ENCODE measurements at places on chromosomes 6 and 20.

DNA sequence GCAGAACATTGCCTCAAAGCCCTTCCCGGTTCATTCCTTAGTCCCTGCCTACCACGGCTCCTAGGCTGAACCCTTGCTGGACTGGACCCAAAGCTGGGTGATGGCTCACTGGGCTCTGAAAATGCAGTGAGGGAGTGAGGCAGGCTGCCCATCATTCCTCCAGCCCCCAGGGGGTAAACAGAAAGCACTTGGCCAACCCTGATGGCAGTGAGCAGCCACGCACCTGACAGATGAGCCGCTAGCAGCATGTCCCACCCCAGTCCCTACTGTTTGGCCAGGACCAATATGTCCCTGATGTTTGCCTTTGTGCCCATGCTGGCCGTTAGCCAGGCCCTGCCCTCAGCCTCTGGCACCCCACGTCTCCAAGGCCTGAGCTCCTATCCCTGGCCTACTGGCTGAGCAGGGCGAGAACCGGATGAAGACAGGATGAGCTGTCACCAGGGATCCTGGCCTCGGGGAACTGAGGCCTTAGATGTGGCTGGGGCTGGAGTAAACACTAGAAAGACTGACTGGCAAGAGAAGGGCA is 19.4 kb upstream of the BAK1 start:
- no peak for DNase-seq

GRCh38 chr6:146258206-146258605 is 229.3 kb downstream of the GRM1 start:
- no peak for DNase-seq

- peak; percentile 98 for DNase-seq
Measured at GRCh38 chr20:34875642-34876405, 588 bp upstream of the ACSS2 start.

DNA sequence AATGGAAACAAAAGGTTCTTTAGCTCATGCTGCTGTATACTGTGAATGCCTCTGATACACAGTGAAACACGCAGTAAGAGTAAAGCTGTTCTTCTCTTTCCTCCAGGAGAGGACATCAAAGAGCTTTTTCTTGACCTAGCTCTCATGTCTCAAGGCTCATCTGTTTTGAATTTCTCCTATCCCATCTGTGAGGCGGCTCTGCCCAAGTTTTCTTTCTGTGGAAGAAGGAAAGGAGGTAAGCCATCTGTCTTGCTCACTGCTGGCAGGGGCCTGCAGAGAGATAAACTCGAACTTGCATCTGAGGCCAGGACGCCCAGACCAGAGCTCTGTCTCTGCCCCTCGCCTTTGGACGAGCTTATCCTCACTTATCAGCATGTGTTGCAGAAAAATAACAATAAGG is 37.7 kb downstream of the LY86 start:
- DNase-seq, result no peak

DNA sequence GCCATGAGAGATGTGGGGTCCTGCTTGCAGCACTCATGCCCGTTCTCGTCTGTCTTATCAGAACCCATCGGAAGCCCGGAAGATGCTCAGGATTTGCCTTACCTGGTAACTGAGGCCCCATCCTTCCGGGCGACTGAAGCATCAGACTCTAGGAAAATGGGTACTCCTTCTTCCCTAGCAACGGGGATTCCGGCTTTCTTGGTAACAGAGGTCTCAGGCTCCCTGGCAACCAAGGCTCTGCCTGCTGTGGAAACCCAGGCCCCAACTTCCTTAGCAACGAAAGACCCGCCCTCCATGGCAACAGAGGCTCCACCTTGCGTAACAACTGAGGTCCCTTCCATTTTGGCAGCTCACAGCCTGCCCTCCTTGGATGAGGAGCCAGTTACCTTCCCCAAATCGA is 8.3 kb downstream of the PI16 start:
- peak; percentile 83 for DNase-seq

DNA sequence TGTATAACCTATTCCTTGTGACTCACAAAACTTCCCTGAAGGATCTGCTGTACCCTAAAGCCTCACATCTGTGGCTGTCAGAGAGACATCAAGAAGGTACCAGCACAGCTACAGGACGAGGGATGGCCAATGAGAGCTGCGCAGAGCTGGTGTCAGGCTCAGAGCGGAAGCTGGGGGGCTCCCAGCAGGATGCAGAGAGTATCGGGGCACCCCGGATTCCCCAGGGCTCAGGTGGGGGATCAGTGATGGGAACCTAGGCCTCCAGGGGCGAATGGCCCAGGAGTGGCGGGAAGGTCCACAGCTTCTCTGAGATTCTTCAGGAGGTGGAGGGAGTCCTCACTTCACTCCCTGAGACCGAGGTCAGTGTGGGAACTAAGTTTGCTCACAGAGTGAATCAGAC is 30.9 kb upstream of the SMOC2 start:
- DNase-seq, result no peak

GRCh38 chr6:166775180-166775922 is 148.3 kb upstream of the RPS6KA2 start:
- no peak for DNase-seq

DNA sequence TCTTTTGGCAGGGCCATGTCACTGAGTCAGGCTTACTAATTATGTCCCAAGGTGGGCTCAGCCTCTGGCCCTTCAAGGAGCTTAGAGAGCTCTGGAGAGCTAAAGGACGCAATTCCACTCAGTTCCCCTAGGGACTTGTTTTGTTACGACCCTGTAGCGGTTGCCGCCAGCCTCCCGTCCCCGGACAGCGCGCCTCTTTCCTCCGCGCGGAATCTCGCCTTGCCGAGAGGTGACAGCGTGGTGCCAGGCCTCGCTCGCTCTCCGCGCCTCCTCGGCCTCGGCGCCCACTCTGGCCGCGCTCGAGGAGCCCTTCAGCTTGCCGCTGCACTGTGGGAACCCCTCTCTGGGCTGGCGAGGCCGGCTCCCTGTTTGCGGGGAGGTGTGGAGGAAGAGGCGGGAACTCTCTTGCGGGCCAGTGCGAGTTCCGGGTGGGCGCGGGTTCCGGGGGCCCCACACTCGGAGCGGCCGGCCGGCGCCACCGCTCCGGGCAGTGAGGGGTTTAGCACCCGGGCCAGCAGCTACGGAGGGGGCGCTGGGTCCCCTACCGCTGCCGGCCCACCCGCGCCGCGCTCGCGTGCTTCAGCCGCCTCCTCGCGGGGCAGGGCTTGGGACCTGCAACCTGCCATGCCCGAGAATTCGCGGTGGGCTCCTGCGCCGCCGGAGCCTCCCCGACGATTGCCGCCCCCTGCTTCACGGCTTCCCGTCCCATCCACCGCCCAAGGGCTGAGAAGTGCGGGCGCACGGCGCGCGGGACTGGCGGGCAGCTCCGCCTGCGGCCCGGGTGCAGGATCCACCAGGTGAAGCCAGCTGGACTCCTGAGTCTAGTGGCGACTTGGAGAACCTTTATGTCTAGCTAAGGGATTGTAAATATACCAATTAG is 9.9 kb upstream of the ZNF311 start:
- DNase-seq, result no peak

DNA sequence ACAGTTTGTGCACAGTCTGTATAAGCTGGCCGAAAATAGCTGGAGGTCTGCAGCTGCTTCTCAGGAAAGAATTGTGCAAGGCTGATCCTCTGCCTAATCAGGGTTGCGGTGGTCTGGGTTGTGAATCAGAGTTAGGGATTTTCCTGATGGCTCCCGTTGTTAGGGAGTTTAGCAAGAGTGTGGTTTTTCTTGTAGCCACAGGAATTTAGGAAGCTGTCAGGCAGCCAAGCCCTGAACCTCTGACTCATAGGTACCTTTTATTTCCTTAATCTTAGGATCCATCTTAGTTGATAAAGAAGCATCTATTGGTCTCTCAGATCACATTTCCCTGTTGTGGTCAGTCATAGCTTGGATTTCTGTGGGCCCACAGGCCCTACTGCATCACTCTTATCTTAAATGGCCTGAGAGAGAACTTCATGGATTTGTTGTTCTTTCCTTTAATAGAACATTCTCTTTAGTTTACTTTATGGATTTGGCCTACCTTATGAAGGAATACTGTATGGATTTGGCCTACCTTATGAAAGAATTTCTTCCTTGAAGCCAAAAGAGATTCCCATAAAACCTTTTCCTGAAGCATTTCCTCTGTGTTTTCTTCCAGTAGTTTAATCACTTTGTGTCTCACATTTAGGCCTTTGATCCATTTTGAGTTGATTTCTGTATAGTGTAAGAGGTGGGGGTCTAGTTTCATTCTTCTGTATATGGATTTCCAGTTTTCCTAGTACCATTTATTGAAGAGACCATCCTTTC is 10.3 kb downstream of the KIF25 start:
- DNase-seq, result no peak

GRCh38 chr6:131290955-131291354 is 155.7 kb downstream of the AKAP7 start:
- no peak for DNase-seq

DNA sequence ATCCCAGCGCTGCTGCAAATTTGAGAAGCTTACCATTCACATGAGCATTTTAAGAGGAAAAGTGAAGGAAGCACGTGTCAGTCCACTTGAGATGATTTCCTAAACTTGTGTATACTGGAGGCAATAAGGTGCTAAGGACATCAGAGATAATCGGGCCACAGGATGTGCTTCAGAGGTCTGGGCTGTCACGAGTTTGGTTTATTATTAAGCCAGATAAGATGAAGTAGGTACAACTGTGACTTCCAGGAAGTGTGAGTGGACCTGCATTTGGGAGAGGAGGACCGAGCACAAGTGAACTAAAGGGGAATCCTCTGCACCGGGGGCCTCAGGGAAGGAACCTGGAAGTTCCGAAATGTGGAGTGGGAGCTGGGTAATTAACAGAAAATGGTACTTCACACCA is 1.4 kb downstream of the SAMD5 start:
- no peak for DNase-seq

- DNase-seq, result no peak
Measured at GRCh38 chr20:5843054-5843592, 92.9 kb downstream of the SHLD1 start.

DNA sequence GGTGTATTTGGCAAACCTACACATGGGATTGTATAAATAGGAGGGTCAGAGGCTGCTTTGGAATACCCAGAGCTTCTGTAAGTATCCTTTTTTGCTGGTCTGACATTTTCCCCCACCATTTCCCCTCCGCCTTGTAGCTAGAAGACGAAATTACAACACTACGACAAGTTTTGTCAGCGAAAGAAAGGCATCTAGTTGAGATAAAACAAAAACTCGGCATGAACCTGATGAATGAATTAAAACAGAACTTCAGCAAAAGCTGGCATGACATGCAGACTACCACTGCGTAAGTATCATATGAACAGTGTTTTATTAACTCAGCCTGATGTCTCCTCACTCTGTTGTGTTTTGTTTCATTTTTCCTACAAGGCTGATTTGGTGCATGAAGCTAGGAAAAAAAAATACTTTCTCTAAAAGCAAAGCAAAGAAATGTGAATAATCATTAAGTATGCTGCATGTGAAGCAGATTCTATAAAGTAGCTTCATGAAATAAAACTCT is 72.7 kb downstream of the HDDC2 start:
- DNase-seq, result no peak

- DNase-seq, result peak; percentile 28
Measured at GRCh38 chr6:20117474-20117873, 94.8 kb downstream of the MBOAT1 start.

DNA sequence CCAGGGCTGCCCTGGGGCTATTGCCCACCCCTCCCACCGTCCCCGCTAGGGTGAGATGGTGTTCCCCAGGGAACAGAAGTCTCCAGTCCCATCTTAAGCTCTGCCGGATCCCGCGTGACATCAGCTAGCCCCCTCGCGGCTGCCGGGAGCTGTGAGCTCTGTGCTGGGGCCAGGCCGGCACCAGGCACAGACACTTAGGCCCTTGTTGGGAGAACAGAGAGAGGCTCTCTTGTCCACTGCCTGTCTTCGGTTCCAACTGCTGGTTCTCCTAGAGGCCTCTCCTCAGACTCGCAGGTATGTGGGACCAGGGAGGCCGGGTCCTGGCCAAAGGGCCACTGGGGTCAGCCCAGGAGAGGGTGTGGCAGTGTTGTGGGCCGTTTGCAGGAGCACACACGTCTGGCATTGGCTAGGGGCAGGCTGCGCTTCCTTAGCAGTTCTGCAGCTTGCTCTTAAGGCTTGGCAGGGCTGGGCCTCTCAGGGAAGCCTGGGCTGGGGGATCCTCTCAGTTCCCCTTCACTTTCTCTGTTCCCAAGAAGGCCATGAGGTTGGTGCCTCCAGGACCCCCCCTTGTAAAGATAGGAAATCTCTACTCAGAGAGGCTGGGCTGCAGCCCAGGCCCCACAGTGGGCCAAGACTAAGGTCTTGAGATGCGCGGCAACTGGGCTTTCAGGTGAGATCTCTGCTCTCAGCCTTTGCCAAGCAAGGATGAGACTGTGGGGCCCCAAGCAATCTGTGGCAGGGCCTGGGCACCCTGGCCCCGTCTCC is 6.3 kb downstream of the SGK2 start:
- no peak for DNase-seq

DNA sequence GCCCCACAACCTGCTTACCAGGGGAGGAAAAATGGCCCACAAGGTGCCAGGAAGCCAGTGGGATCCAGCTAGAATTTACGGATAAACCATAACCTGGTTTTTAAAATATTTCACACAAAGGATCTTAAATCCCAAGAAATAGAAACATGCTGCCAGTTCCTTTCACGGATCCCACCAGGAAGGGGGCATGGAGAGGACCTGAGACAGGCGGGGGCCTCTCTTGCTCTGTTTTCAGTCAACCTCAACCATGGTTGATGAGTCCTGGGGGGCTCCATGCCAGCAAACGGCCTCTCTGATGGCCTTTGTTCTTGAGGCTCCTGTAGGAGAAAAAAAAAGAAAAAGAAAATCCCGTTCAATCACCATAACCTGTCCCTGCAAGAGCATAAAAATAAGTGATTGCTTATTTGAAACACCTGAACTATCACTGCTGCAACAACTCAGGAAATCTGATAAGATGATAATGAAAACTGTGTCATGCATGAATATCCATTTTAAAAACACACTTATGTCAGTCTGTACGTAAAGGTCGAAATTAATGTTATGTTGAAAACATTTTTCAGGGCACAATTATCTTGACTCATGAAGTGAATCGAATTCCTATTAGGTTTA is 125.8 kb upstream of the CST7 start:
- no peak for DNase-seq

GRCh38 chr20:32208499-32209154 is 947 bp downstream of the POFUT1 start:
- no peak for DNase-seq

DNA sequence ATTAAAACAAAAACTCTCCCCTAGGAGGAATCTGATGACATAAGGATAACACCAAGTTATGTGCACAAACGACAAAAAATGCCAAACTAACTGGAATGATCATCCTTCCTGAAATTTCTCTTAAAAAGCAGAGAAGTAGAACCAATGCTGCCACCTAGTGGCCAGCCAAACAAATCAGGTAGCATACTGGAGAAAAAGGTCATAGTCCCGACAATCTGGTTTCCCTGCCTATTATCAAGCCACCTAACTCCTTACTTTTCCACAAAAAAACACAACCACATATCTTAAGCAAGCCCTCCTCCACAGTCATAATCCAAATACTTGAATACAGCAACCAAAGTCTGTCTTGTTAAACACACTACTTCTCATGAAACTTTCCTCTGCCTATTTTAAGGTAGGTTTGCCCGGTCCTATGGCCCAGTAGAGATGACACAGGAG is 5.3 kb downstream of the OARD1 start:
- no peak for DNase-seq

DNA sequence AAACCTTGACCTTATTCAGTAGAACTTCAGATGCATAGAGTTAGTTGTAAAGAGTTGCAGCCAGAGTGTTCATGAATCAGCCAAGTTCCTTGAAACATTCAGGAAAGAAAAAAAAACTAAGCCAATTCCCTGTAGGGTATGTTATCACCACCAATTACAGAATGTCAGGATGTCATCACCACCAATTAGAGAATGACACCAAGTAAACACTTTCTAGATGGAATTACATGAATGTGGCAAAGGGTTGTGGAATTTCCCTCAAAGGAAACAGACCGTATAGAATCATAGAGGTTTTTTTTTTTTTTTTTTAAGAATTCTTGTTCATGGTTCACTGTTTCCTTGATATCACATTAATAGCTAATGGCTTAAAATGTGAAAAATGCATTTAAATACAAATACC is 472.1 kb upstream of the RNF217 start:
- no peak for DNase-seq

Data from iPS DF 19.7 (cell line).